ENCODE measurements at places on chromosomes 6 and 20. TPM values are rescaled to one million over a fixed set of nuclear protein-coding genes. Genes with fewer than 3 reads are reported as not detected.

The TRIM40 gene
- not detected for total RNA-seq

GRCh38 chr6:122903266-122903915 lies 92.6 kb upstream of the CLVS2 start:
- no peak overlapping the region for H3K4me3 ChIP-seq
- no peaks in the 10 kb centered on the region for H3K4me1 ChIP-seq
- no peaks in the 10 kb centered on the region for H3K36me3 ChIP-seq
- no peak for DNase-seq
- H3K27ac ChIP-seq = no peak overlapping the region
- no peaks in the 10 kb centered on the region for H3K27me3 ChIP-seq

- DNase-seq = no peak
- H3K4me1 ChIP-seq = peaks cover 3% of the 10 kb centered on the region
- no peak overlapping the region for H3K4me3 ChIP-seq
- H3K27ac ChIP-seq = no peak overlapping the region
- no peaks in the 10 kb centered on the region for H3K27me3 ChIP-seq
- no peaks in the 10 kb centered on the region for H3K36me3 ChIP-seq
Observed at GRCh38 chr6:74065705-74066104, 369.7 kb downstream of the CD109 start.

DNA sequence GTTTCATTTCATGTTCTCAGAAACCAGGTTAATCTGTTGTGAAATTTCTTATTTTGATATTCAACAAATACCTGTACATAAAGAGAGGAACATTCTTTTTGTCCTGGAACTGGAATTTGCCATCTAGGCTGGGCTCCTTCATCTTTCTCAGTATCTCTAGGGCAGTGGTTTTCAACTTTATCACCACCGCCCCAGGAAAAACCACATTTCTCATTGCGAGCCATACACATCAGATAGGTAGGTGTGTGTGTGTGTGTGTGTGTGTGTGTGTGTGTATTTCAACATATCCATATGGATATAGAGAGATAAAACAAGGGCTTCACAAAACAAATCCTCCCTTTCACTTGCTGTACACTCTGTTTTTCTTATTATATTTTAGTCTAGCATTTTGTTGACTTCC lies 24.1 kb downstream of the BFSP1 start:
- DNase-seq = no peak
- H3K27ac ChIP-seq = no peak overlapping the region
- H3K4me1 ChIP-seq = peaks cover 6% of the 10 kb centered on the region

The OPRM1 gene
- total RNA-seq = not detected

DNA sequence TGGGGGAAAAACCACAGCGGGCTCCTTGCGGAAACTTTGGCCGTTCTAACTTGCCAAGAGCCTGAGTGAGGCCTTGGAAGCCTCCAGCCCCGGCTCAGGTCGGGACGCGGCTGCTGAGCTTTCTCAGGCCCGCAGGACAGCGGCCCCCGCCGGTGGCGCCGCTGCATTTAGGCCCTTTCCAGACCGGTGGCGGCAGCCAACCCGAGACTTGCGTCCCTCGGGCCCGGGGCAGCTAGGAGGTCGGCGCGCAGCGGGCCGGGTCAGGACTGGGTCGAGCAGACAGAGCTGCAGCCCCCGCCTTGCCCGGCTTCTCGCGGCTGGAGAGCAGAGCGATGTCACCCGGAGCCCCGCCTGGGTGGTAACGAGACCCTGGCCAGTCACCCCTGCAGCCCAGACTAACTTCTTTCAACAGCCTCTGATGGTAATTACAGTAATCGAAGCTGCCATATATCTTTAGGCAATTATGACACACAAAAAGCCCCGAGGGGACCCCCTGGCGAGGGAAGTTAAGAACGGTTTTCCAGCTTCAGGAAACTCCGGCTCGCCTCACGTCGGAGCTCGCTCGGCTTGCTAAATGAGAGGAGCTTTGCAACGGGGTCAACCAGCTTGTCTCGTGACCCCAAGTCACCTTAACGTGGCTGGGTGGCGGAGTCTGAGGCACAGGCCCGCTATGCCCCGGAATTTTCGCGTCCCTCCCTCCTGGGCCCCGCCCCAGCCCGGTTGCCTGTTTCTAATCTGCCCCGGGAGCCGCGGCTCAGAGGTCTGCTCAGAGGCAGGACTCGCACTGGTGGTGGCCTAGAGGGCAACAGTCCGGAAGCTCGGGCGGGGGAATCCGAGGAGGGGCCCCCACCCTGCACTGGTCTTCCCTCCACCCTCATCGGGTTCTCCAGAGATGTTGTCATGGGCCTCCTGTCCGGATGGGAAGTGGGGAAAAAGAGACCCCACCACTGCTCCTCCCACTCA lies 3.0 kb downstream of the NR2E1 start:
- H3K27ac ChIP-seq = no peak overlapping the region
- H3K4me1 ChIP-seq = no peaks in the 10 kb centered on the region
- no peaks in the 10 kb centered on the region for H3K36me3 ChIP-seq

GRCh38 chr20:4434681-4435080 lies 287.0 kb upstream of the PRND start:
- no peak overlapping the region for H3K4me3 ChIP-seq
- H3K27ac ChIP-seq = peak overlapping the region; percentile 11
- DNase-seq = no peak
- H3K27me3 ChIP-seq = no peaks in the 10 kb centered on the region
- H3K36me3 ChIP-seq = no peaks in the 10 kb centered on the region

DNA sequence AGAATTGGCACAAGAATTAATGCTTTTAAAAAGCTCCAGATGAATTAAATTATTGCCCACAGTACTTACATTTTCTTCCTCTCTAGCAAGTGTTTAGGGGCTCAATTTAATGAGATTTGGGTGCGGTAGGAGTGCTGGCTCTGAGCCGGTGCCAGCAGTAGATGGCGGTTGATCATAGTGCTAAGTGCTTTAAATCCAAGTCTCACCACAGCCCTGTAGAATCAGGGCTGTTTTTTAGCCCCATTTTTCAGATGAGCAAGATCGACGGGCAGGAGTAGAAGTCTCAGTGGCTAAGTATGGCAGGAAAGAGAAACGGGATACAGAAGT lies 136.9 kb upstream of the SALL4 start:
- no peaks in the 10 kb centered on the region for H3K27me3 ChIP-seq
- no peak overlapping the region for H3K27ac ChIP-seq
- DNase-seq = no peak
- H3K36me3 ChIP-seq = no peaks in the 10 kb centered on the region
- no peak overlapping the region for H3K4me3 ChIP-seq
- no peaks in the 10 kb centered on the region for H3K4me1 ChIP-seq

- no peaks in the 10 kb centered on the region for H3K4me1 ChIP-seq
- no peak for DNase-seq
- no peak overlapping the region for H3K27ac ChIP-seq
- H3K4me3 ChIP-seq = no peak overlapping the region
Observed at GRCh38 chr20:40433341-40433861, 255.6 kb downstream of the MAFB start.

GRCh38 chr6:86537292-86537861 lies 400.0 kb upstream of the HTR1E start:
- H3K4me1 ChIP-seq = no peaks in the 10 kb centered on the region
- no peaks in the 10 kb centered on the region for H3K27me3 ChIP-seq
- no peak overlapping the region for H3K4me3 ChIP-seq

DNA sequence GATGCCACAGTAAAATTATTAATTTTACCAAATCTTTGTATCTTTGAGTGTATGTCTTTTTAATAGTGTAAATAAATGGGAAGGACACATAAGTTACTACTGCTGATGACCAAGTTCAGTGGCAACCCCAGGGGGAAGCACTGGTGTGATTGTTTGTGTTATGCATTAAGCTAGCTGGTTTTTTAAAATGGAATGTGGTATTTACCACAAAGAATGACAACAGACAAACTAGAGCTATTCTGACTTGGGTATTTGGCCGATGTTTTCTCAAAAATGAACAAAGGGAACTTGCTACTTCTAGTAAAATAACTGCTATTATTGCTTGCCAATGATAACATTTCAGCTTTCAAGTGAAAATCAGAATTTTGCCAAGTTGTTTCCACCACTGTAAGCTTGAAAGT lies 2.9 kb downstream of the FNDC1 start:
- no peak for DNase-seq
- no peaks in the 10 kb centered on the region for H3K36me3 ChIP-seq
- H3K27me3 ChIP-seq = peaks cover 21% of the 10 kb centered on the region
- no peaks in the 10 kb centered on the region for H3K4me1 ChIP-seq

DNA sequence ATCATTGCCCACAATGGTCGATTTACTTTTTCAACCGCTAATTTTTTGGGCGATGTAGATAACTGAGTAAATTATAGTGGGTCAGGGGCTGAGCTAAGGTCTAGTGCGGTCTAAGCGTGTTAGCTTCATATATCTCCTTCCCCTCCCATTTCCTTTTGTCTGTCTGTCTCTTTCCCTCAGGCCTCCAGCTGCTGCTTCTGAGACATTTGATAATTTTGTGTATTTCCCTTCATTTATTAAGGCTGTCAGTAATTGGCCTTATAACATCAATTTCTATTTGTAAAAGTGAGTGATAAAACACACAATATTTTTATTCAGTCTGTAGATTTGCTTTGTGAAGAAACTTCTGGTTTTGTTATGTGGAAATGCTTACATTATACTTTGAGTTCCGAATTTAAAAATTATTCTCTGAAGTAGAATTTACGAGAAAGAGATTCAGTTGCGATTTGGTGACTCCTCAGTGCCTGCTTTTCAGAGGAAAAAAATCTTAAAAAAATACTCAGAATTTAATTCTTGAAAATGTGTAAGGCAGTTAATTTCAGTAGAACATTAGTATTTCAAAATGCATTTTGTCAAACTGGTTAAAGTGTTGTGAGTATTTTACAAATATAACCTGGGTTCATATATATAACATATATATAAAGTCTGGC lies 1.4 kb downstream of the TMEM170B start:
- H3K4me1 ChIP-seq = no peaks in the 10 kb centered on the region
- H3K4me3 ChIP-seq = peak overlapping the region; percentile 53
- H3K27me3 ChIP-seq = no peaks in the 10 kb centered on the region

DNA sequence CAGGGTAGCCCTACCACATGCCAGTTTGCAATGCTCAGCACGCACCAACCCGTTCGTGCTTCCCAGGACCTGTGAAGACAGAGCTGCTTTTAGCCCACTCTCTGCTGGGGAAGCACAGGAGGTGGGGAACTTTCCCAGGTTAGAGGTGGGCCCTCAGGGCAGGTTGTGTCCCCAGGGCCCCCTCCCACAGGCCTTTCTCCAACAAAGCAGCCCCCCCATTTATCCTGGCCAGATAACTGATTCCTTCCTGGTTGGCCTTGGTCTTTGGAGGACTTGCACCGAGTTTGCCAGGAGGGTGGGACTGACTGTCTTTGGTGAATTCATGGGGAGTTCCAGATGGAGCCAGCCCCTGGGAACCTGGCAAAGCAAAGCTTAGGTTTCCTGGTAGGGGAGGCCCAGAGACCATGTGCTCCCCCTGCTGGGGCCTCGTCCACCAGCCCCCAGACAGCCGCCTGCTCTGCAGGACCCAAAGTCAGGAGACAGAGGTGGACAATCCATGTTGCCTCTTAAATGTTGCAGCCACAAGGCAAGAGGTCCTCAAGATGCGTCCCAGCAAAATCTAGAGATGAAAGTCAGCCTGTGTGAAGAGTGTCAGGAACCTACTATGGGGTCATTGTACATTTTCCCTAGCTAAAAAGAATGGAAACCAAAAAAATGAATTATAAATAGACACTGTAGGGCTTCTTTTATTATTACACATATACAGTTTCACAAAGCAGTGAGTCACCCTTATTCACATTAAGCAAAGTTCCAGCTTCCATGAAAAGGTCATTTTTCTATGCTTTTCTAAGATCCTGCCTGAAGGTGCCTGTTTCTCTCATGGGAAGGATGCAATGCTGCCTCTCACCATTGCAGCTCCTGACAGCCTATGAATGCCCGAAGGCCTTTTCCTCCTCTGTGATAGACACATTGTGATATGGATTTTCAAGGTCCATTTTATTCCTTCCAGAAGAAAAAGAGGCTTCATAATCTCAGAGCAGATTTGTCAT lies 497.8 kb downstream of the PREX1 start:
- no peaks in the 10 kb centered on the region for H3K4me1 ChIP-seq
- no peaks in the 10 kb centered on the region for H3K27me3 ChIP-seq
- DNase-seq = peak; percentile 28
- no peaks in the 10 kb centered on the region for H3K36me3 ChIP-seq

GRCh38 chr20:50467174-50467573 lies 43.0 kb upstream of the PTPN1 start:
- H3K27ac ChIP-seq = no peak overlapping the region
- DNase-seq = no peak
- no peaks in the 10 kb centered on the region for H3K36me3 ChIP-seq
- no peak overlapping the region for H3K4me3 ChIP-seq
- no peaks in the 10 kb centered on the region for H3K4me1 ChIP-seq

DNA sequence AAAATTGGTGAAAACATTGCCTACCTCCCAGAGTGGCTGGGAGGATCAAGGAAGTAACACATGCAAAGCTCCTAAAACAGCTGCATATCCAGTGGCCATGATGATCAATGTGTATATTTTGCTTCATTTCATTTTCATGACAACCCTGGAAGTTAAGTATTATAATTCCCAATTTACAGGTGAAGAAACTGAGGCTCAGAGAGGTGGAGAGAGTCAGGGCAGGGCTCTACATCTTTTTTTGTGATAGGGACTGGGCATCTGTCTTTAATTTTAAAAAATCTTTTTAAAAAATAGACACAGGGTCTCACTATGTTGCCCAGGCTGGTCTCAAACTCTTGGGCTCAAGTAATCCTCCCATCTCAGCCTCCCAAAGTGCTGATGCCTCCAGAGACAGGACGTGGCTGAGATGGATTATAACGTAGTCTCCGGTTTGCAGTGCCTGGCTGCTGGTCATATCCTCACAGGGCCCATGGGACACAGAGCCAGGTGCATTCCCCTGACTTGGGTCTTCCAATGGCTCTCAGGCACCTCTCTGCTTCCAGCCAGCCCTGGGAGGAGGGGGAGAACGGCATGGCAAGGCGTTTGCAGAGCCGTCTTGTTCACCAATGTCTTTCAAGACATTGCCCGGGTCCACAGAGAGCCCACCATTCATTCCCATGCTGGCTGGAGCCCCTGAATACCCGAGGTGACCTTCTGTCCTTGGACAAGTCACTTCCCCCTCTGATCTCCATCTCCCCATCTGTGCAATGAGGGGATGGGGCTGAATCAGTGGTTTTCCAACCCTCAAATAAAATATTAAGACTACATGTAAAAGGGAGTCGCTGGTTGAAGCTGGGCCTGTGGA lies 38.3 kb downstream of the HNF4A start:
- no peaks in the 10 kb centered on the region for H3K4me1 ChIP-seq
- peaks cover 3% of the 10 kb centered on the region for H3K27me3 ChIP-seq
- no peaks in the 10 kb centered on the region for H3K36me3 ChIP-seq
- no peak for DNase-seq
- H3K4me3 ChIP-seq = no peak overlapping the region
- H3K27ac ChIP-seq = no peak overlapping the region

The BTBD3 gene
- 47.4 TPM for total RNA-seq

- no peak overlapping the region for H3K4me3 ChIP-seq
- no peaks in the 10 kb centered on the region for H3K27me3 ChIP-seq
- peak overlapping the region; percentile 89 for H3K27ac ChIP-seq
- no peak for DNase-seq
- no peaks in the 10 kb centered on the region for H3K36me3 ChIP-seq
Observed at GRCh38 chr6:169452869-169453620, 199.4 kb upstream of the THBS2 start.

GRCh38 chr6:82681119-82681714 lies 317.6 kb downstream of the TPBG start:
- H3K4me3 ChIP-seq = no peak overlapping the region
- no peaks in the 10 kb centered on the region for H3K27me3 ChIP-seq
- H3K27ac ChIP-seq = no peak overlapping the region
- DNase-seq = no peak
- H3K4me1 ChIP-seq = no peaks in the 10 kb centered on the region
- no peaks in the 10 kb centered on the region for H3K36me3 ChIP-seq

The LGSN gene
- total RNA-seq = under 0.01 TPM

The HSPA1L gene
- 3.1 TPM for total RNA-seq
